Left colon (tissue), 2 donors: ENCODE measurements at places on chromosomes 11 and 22.

DNA sequence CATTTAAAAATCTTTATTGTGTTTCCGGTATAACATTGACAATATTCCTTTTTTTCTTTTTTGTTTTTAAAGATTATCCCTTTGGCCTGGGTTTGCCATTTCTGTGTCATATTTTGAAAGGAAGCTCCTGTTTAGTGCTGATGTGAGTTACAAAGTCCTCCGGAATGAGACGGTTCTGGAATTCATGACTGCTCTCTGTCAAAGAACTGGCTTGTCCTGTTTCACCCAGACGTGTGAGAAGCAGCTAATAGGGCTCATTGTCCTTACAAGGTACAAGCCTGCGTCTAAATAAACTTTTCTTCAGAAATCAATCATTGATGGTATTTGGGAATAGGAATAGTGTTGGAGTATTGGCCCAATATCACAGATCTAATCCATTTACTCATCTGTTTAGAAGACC lies 19.8 kb downstream of the PIWIL4 start:
- DNase-seq, result no peak

- DNase-seq, result no peak
Observed at GRCh38 chr11:118569670-118570069, 2.5 kb upstream of the ARCN1 start.

DNA sequence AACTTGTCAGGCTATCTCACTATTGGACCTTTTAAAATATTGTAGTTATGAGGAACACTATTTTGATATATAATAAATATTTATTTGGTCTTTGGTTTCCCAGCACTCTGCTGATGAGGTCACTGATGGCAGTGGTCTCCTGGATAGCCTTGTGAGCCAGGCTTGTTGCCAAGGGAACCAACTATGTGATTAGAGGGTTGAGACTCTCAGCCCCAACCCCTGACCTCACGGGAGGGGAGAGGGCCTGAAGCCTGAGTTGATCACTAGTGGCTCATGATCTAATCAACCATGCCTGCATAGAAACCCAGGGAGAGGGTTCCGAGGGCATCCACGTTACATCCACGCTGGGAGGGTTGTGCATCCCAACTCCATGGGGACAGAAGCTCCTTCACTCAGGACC lies 10.8 kb downstream of the PANX1 start:
- no peak for DNase-seq

GRCh38 chr22:40534379-40535188 lies 101.9 kb downstream of the MRTFA start:
- DNase-seq, result no peak

DNA sequence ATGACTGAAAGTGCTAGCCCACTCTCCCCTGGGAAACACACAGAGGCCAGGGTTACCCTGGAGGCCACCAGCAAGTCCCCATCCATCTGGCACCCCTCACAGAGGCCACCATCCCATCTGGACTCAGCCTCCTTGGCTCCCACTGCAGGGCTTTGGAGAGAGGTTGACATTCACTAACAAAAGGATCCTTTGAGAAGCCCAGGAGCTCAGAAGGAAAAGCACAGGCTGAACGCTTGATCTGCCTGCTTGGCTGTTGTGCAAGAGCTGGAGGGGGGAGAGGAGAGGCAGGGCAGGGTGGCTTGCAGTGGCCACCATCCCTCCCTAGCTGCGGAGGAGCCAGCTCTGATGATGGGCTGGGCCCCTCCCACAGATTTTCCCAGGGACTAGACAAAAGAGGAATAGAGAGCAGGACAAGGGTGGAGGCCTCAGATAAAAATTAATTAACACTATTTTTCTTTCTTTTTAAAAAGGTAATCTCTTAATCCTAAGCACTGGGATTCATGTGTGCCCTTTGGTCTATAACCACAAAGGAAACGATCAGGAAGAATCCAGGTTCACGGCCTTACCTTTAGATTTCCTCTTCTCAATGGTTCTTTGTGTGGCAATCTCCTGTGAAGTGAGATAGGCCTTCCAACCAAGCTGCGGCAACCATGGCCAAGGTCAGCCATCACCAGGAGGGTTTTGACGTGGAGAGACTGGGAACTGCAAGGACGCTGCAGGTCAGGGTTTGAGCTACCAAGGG lies 154.7 kb downstream of the BARX2 start:
- DNase-seq, result no peak

GRCh38 chr11:121482231-121483129 lies 29.7 kb upstream of the SORL1-AS1 start:
- no peak for DNase-seq

DNA sequence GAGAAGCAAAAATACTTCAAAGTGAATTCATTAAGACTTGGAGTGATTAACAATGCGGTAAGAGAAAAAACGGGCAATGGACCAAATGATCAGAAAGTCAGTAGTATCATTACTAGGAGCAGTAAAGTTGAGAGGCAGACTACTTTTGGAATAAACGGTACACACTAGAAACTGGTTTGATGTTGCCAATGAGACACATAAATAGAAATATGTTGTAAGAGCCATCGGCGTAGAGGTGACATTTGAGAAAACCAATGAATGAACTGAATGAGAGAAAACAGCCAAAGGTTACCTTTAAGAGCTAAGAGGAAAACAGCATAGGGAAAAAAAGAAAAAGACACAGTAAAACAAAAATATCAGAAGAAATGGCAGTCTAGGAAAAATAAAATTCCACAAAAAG lies 6.2 kb downstream of the CHORDC1 start:
- no peak for DNase-seq

DNA sequence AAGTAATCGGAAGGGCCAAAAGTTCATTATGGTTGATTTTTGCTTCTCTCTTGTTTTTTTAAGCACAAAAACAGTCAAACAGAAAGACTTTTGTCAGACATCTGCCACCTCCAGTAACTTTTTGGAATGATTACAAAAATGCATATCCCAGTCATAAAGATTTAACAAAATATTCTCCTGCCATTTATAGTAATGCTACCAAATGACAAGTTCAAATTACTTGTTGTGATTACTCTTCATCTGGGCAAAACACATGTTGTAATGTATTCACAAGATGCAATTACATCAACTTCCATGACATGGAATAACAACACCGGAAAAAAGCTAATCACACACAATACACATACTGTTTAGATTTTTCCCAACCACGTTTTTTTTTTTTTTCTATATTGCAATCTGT lies 1017.5 kb upstream of the TENM4 start:
- DNase-seq, result no peak

DNA sequence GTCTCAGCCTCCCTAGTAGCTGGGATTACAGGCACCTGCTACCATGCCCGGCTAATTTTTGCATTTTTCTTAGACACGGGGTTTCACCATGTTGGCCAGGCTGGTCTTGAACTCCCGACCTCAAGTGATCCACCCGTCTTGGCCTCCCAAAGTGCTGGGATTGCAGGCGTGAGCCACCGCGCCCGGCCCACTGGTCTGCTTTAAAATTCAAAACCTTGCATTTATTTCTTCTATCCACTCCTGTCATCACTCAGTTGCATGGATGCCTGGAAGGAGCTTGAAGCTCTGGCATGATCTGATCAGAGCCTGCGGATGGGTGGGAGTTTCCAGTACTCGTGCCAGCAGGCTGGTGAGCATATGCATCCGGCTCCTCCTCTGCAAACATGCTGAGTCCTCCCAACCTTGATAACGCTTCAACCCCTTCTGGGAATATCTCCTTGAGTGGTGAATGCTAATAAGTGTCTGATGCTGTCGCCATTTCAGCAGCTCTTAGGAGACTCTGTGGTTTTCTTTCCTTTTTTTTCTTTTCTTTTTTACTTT lies 39.6 kb downstream of the UBASH3B start:
- no peak for DNase-seq

- no peak for DNase-seq
Observed at GRCh38 chr11:118622376-118623268, 15.2 kb downstream of the PHLDB1 start.

GRCh38 chr11:84894666-84895065 lies 732.5 kb downstream of the DLG2 start:
- no peak for DNase-seq

DNA sequence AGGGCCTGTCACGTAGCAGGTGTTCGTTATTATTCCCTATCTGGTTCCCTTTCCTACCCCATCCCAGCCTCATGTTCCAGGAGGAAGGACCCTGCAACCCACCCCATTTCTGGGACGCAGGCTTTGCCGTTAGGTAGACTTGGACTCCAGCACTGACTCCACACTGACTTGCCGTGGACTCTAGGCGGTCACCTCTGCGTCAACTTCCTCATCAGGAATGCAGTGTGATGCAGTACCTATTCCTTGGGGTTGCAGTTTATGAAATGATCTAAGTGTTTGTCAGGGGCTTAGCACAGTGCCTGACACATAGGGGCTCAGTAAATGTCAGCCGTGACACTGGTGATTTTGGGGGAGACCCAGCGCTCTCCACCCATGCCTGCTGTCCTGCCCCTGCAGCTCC lies 16.8 kb downstream of the DGKZ start:
- no peak for DNase-seq

DNA sequence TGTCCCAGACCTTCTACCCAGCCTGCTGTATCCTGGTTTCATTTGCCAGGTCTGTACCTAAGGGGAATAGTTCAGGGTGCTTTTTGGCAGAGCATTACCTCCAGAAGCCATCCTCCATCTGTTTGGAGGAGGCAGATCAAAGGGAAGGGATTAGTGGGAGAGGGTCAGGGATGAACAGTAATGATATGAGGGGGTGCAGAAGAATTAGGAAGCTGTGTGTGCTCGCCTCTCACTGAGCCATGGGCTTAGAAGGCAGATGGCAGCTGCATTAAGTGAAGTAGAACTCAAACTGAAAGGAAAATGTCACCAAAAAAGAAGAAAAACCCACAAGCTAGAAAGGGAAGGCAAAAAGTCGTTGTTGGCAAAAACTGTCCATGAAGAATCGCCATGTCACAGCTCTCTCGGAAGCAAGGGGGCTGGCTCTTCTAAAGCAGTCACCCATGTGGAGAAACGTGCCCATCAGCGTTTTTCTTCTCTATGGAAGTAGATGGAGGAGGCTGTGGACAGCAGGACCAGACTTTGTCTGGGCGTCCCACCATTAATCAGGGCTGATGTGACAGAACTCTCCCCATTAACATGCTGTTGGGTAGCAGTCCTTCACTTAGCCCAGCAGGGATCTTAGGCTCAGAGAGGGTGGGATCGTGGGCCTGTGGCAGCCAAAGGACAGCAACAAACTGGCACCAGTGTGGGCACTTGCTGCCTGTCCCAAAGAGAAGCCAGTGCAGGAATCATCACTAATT lies 46.8 kb downstream of the CEP164 start:
- no peak for DNase-seq

- peak; percentile 35 for DNase-seq
Observed at GRCh38 chr11:65538915-65539743, 14.2 kb downstream of the SCYL1 start.

- DNase-seq, result no peak
Observed at GRCh38 chr11:113481226-113481625, 6.0 kb upstream of the DRD2 start.

- no peak for DNase-seq
Observed at GRCh38 chr11:41878095-41878494, 418.6 kb upstream of the LRRC4C start.

- DNase-seq, result no peak
Observed at GRCh38 chr11:61734767-61735166, 17.7 kb upstream of the MYRF start.

DNA sequence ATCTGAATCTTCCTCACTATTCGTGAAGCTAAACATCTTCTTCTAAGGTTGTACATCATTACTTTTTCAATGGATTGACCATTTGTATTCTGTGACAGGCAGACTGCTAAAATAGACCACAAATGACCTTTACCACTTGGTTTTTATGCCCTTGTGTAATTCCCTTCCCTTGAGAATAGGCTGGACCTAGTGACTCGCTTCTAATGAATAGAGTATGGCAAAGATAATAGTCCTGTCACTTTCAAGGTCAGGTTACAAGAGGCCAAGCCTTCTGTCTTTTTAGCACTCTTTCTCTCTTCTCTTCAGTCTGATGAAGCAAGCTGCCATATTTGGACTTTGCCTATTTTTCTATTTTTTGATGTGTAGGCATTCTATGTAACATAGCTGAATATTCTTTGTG lies 492.9 kb downstream of the SOX6 start:
- no peak for DNase-seq

- no peak for DNase-seq
Observed at GRCh38 chr11:126997641-126998040, 2.9 kb downstream of the KIRREL3 start.

GRCh38 chr11:89327885-89328284 lies 150.2 kb downstream of the TYR start:
- no peak for DNase-seq

DNA sequence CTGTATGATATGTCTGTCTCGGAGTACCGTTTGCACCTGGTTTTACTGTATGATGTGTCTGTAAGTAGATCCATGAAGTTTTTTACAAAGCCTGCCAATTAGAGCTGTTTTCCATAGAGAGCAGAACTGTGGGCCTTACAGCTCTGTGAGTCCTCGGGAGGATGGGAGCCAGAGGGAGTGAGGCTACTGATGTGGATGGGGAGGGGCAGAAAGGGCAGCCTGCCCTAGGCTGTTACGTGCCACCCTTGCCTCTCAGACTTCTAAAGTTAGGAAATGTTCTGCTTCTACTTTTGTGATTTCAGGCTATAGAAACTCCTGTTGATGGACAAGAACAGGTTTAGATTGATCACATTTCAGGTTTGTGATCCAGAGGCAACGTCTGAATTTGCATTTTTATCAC lies 105.2 kb downstream of the PPP6R3 start:
- no peak for DNase-seq

DNA sequence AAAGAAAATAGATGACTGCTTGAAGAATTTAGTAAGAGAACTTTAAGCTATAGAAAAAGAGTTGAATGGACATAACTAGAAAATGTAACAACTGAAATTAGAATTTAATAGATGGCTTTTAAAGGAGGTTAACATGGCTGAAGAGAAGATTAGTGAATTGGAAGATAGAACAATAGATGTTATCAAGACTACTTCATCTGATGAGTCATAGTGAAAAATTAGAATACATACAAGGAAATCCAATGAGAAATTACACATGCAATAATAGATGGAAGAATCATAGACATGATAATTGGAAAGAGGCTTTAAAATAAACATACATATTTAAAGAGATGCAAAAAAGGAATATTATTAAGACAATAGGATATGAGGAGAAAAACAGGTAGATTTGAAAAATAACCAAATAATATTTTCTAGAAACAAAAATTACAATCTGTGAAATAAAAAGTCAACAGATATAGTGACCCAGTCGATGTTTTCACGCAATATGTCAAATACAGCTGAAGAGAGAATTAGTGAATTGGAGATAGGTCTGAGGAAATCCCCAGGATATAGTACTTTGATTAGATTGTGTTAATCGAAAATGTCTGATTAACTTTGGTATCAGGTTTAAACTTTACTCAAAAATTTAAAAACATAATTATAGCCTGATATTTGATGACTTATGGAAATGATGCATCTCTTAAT lies 28.2 kb downstream of the CAT start:
- DNase-seq, result no peak

DNA sequence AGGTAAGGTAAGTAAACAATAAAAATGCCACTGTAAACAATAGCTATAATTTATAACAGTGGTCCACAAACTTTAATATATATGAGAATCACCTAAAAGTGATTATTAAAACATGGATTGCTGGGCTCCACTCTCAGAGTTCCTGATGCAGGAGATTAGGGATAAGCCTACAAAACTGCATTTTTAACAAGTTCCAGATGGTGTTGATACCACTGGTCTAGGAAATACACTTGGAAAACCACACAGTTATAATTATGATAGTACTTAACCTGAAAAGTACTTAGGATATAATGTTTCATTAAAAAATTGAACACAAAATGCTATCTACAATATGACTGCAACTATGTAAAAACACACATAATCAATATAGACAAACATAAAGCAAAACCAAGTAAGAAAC lies 20.4 kb downstream of the FCHSD2 start:
- DNase-seq, result no peak

- peak; percentile 35 for DNase-seq
Observed at GRCh38 chr22:42439821-42440674, 7.8 kb upstream of the NFAM1 start.

GRCh38 chr22:50605002-50605612 lies 4.5 kb downstream of the MAPK8IP2 start:
- no peak for DNase-seq
